Stimulated activated CD4-positive, alpha-beta T cell treated with anti-CD3 and anti-CD28 coated beads, TNF-alpha, amount 100 ng/mL, for 1 hour (primary cell): ENCODE measurements at places on chromosomes 13 and 19.

DNA sequence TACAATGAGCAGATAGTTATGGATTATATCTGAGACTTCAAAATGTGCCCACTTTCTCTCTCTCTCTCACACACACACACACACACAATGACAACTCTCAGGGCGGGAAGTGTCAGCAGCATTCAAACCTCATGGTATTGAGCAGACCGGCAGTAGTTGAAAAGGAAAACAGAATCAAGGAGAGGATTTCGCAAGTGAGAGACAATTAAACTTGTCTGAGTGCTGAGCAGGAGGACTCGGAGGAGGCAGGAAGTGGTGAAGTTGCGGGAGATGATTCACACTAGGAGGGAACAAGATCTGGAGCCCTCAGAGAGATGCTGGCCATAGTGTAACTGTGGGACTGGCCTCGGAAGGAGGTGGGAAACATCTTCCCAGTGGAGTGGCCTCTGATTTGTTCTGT is 353.1 kb downstream of the EFNB2 start:
- no peak for DNase-seq

GRCh38 chr19:10752237-10752912 is 34.5 kb downstream of the DNM2 start:
- DNase-seq = no peak

DNA sequence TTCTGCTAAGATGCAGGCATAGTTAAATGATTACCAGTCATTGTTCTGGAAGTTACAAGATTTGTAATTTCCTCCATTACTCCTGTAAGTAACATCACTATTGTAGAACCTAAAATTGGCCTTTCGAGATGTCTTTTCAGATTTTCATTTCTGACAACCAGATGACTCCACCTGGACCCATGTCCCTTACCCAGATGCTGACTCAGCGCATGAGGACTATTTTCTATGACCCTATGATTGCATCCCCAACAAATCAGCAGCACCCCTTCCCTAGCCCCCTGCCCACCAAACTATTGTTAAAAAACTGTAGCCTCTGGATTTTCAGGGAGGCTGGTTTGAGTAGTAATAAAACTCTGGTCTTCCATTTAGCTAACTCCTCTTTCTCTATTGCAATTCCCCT is 55.2 kb upstream of the RCBTB2 start:
- no peak for DNase-seq

DNA sequence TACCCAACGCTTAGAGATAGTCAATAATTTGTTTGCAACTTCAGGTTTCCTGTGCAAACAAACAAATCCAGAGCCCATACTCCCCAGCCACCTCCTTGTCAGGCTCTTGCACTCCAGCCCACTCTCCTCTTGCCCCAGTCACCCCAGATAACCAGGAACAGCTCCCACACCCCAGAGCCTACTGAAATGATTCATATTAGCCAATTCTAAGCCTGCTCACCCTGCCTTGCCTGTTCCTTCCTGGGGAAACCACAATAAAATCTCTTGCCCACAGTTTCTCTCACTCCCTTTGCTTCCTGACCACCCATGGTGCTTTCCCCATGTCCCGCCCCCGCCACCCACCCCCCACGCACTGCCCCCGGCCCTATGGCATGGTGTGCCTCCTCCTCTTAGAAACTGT is 3.8 kb upstream of the ACTL9 start:
- no peak for DNase-seq

DNA sequence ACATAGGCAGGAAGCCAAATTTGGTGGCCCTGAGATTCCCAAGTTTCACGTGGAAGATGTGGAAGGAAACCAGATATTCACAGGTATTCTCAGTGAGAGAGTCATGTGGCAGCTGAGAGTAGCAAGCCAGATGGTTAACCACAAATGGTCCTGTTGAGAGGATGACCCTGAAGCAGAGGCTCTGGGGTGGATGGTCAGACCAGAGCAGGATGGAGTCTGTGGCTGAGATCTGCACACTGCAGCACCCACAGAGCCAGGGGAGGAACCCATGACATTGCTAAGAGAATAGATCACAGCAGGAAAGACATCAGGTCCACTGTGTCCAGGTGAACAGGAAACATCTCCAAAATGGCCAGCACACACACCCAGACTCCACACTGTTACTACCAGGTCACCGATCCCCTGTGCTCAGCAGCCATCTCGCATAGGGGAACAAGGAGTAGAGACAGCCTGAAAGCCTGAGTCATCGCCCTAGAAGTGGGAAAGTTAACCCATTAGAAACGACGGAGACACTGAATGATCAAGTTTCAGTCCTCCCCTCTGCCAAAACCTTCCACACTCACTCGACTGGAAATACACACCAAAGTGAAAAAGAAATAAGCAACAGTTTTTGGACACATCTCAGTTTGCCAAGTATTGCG is 160.0 kb downstream of the RBM26 start:
- no peak for DNase-seq

DNA sequence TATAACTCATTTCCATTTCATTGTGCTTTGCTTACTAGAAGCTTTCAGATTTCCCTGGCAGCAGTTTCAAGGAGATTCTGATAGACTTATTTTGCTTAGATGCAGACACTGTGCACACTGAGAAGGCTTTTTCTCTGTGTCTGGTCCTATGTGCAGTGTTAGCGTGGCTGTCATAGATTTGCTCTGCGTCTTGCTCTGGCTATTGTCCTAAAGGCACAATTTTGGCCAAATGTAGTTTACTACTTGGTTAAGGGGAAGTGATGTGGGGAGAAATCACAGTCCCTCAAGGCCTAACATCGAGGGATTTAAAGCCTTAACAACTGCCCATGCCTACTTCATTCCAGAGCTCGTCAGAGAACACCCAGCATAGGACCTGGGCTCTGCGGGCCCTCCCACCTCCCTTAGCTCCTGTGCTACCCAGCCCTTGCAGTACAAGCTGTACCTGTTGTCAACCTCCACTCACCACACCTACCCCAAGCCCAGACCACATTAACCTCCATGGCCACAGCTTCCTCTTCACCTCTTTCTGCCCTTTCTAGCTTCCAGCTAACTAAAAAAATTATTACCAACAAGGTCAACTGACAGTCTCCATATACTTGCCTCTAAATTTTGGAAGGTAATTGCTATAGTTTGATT is 38.9 kb upstream of the KATNAL1 start:
- no peak for DNase-seq

GRCh38 chr19:16876904-16877361 is 11.9 kb upstream of the F2RL3 start:
- no peak for DNase-seq

- DNase-seq = no peak
Observed at GRCh38 chr19:48095612-48096175, 14.9 kb downstream of the PLA2G4C start.

DNA sequence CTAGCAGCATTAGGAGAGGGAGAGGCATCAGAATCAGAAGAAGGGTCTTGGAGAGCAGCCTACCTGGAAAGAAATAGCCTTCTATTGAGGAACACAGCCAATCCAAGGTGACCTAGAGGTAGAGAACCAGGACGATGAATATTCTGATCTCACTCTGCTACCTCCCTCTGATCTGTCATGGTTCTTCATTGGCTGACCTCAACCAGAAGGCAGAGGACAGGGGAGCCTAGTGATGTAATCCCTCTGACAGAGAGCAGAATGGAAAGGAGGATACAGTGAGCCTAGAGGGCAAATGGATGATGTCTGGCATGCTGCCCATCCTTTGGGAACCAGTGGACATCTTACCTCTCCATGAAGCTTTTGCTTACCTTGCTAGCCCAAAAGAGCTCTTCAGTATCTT is 3.6 kb downstream of the ZNF507 start:
- no peak for DNase-seq

DNA sequence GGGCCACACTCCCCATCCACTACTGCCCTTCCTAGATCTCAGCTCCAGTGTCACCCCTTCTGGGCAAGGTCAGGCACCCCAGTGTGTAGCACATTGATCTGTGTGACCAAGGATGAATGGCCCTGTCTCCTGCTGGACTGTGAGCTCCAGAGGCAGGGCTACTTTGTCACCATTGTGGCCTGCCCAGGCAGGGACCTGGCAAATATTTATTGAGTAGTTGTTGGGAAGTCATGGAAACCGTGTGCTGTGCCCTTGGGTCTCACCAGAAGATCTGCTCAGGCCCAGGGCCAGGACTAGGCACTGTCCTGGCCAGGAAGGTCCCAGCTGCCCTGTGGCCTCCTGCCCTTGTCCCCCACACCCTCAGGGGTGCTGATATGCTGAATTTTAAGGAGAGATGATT is 10.5 kb downstream of the NACC1 start:
- no peak for DNase-seq

DNA sequence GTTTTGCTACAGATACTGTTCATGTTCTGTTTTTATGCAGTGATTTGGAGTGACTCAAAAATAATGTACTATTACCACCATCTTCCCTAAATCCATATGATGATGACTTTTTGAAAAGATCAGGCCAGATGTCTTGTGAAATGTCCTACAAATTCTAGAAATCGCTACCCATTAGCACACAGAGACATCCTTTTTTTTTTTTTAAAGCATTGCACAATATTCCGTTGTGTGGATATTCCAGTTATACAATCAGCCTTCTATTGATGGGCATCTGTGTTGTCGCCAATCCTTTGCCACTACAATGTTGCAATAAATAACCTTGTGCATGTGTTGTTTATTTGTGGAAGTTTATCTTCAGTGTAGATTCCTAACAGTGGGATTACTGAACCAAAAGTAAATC is 24.5 kb downstream of the ZDHHC20 start:
- no peak for DNase-seq

- DNase-seq = no peak
Observed at GRCh38 chr13:43676320-43676719, 110.5 kb downstream of the ENOX1 start.

DNA sequence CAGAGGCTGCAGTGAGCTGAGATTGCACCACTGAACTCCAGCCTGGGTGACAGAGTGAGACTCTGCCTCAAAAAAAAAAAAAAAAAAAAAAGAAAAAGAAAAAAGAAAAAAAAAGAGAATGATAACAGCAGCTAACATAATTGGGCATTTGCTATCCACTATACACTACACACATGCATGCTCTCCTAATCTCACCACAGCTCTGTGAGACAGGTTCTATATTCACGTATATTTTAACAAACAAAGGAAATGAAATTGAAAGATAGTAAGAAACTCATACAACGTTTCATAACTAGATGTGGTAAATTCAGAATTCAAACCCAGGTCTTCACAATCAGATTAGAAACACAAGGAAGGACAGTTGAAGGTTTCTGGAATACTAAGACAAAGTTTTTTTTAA is 265.7 kb downstream of the DIAPH3 start:
- DNase-seq = no peak

DNA sequence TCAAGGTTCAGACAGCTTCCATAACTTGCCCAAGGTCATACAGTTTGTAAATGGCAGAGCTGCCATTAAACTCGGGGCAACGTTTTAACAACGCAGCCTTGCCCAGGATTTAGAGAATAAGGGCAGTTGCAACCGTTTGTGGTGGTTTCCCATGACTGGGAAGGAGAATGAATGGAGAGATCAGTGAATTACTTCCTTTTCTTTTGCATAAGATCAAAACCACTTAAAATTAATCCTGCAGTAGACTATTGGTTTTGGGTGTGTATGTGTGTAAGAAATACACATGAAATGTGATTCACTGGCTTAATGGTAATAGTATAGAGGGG is 179.1 kb upstream of the MIR17HG start:
- DNase-seq = no peak

GRCh38 chr13:58324161-58324560 is 692.6 kb downstream of the PCDH17 start:
- DNase-seq = no peak

DNA sequence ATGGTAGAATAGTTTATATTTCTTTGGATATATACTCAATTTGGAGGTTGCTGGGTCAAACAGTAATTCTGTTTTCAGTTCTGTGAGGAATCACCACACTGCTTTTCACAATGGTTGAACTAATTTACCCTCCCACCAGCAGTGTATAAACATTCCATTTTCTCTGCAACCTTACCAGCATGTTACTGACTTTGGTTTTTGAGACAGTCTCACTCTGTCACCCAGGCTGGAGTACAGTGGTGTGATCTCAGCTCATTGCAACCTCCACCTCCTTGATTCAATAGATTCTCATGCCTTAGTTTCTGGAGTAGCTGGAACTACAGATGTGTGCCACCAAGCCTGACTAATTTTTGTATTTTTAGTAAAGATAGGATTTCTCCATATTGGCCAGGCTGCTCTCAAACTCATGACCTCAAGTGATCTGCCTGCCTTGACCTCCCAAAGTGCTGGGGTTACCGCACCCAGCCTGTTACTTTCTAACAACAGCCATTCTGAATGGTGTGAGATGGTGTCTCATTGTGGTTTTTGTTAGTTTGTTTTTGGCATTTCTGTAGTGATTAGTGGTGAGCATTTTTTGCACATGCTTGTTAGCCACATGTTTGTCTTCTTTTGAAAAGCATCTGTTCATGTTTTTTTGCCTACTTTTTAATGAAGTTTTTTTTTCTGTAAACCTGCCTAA is 12.5 kb downstream of the ZNF714 start:
- no peak for DNase-seq

DNA sequence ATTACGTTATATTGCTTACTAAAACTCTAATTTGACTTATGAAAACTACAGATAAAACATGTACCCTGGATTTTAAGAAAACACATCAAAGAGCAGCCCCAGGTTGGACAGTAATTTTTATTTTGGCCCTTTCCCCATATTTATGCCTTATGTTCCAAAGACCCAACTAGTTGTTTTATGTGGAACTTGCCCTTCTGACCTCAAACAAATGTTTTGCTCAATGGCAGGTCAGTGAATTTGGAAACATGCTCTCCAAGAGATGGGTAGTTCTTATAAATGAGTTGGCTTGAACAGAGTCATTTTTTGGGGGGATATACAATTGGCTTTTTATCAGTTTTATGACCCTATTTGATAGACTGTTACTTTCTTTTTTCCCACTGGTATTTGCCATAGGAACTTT is 360.0 kb downstream of the HS6ST3 start:
- no peak for DNase-seq

DNA sequence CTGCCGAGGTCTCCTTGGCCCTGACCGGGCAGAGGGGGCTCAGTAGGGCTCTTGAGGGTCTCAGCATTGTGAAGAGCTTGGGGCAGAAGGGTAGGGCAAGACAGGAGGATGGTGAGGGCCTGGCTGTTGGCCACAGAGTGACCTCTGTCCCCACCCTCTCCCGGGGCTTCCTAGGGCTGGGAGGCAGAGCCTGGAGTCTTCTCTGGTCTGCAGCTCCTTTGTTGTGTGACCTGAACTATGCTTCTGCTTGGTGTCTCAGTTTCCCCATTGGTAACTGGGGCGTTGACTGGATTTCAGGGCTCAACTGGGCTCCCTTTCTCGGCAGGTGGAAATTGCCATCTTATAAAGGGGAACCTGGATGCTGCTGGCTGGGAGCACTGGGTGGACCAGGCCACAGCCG is 30.1 kb upstream of the PEPD start:
- DNase-seq = no peak

GRCh38 chr13:113359571-113359970 is 4.4 kb downstream of the GRTP1 start:
- no peak for DNase-seq

DNA sequence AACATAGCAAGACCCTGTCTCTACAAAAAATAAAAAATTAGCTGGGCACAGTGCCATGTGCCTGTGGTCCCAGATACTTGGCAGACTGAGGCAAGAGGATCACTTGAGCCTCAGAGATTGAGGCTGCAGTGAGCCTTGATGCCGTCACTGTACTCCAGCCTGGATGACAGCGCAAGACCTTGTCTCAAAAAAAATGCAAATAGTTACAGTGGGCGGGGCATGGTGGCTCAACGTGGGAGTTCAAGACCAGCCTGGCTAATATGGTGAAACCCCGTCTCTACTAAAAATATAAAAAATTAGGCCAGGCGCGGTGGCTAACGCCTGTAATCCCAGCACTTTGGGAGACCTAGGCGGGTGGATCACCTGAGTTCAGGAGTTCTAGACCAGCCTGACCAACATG is 8.5 kb downstream of the PGLS start:
- DNase-seq = no peak
